WTC11 (cell line): ENCODE measurements at places on chromosomes 12 and 14.
A peak's percentile ranks its signal among the peaks of the same experiment; 100 is the strongest.

- no peak for DNase-seq
These were observed 11.4 kb downstream of the GLT1D1 start for GRCh38 chr12:128864516-128865186.

DNA sequence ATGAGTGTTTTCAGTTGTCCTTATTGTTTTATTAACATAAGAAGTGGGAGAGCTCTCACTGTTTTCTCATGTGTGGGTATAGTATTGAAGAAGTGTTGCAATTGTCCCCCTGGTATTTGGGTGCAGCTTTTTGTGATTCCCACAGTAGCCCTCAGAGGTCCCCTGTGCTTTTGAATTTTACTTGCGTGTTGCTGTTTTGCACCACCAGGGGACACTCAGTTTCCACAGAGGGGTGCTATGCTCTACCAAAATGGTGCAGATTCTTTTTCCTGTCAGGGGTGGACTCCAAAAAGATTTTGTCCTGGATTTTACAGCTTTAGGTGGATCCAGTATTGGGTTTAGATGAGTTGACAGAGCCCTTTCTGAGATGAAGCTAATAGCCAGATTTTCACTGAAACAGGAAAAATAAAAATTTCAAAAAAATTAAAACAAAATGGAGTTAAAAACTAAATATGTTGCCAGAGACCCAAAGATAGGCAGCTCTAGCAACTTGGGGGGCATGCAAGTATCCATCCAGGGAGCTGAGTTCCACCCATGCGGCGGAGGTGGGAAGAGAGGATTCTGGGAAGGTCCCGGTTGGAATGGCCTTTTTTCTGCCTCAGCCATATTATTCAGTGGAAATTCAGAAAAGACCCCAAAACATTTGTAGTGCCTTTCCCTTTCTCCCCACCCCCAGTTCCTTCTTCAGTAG is 50.2 kb downstream of the TTLL5 start:
- peak; percentile 36 for DNase-seq

- DNase-seq: no peak
These were observed 466.9 kb upstream of the RGS6 start for GRCh38 chr14:71465316-71465715.

DNA sequence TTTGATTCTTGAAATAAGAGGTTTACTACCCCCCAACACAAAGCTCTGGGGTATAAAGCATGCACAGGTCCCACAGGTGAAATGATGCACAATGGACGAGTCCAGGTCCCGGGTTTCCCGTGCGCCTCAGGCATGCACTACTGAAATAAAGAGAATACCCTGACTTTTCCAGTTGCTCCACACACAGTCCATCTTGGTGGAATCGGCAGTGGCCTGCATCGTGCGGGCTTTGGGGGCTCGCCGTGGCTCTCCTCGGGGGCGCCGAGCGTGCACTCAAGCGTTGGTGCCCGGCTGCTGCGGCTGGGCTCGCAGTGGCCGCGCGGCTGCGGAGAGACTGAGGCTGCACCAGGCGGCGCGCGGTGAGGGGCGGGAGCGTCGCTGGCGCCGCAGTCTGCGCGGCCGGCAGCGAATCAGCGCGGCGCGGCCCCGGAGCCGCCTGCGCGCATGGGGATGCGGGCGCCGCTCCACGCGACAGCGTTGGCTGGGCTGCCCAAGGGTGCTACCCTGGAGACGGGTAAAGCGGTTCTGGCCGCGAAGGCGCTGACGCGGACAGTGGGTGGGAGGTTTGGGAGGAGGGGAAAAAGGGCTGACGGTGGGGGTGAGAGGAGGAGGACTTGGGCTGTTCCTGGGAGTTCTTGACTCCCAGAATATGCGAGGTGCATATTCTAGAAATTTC is 53.8 kb upstream of the CCDC175 start:
- DNase-seq: peak; percentile 35

DNA sequence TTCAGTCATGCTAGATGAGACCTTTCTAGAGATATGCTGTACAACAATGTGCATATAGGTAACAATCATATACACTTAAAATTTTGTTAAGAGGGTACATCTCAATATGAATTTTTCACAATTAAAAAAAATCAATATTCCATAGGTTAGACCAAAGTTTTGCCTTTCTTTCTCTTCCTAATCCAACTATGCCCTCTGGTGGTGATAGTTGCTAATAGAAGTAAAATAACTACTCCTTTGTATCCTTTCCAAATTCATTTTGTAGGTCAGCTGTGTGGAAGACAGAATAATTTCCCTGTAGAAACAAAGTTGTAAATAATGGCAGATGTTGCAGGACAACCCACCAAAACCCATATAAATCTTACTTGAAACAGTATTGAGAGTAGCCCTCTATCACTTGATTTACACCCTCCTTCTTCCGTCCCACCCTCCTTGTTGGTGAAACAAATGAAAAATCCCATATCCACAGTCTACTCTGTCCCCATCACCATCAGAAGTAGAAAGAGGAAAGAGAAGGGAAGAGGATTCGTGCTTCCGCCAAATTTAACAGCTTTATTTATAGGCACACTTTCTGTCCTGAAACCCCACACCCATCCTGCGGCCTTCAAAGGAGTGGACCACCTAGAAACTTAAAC is 34.2 kb upstream of the KICS2 start:
- no peak for DNase-seq

- DNase-seq: no peak
These were observed 4.3 kb upstream of the RAPGEF3 start for GRCh38 chr12:47762850-47763465.

DNA sequence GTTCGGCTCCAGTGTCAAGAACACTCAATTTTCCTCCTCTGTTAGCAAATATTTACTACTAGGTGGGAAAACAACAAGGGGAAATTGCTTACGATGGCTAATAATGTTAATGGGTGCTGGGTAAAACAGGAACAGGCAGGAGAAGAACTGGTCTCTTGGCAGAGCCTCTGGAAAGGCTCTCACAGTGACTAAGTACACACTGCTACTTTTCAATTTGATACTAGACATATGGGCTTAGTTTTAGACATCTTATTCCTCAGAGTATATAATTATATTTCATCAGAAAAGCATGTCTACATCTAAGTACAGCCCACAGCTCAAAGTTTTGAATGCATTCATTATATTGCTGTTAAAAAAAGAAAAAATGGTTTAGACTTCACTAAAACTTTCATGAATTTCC is 65.4 kb upstream of the SAV1 start:
- DNase-seq: no peak

- no peak for DNase-seq
These were observed 34.6 kb downstream of the NCKAP5L start for GRCh38 chr12:49793620-49794019.

GRCh38 chr12:6233121-6233971 is 33.1 kb downstream of the CD9 start:
- no peak for DNase-seq

DNA sequence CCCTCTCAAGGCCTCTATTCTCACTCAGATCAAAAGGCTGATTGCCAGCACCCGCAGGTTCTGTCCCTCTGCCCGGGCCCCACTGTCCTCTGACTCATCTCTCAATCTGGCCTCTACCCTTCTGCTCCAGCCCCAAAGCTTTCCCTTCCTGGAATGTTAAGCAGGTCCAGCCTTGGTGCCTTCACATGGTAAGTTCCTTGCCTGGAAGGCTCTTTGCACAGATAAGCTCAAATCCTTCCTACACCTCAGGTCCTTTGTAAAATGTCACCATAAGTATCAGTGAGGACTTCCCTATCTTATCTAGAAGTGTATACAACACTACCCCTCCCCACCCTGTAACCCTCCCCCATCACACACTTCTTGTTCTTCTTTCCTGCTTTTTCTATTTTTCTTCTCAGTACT is 22.2 kb downstream of the LPCAT3 start:
- DNase-seq: no peak

GRCh38 chr12:58575256-58575655 is 345.0 kb downstream of the LRIG3 start:
- DNase-seq: no peak

DNA sequence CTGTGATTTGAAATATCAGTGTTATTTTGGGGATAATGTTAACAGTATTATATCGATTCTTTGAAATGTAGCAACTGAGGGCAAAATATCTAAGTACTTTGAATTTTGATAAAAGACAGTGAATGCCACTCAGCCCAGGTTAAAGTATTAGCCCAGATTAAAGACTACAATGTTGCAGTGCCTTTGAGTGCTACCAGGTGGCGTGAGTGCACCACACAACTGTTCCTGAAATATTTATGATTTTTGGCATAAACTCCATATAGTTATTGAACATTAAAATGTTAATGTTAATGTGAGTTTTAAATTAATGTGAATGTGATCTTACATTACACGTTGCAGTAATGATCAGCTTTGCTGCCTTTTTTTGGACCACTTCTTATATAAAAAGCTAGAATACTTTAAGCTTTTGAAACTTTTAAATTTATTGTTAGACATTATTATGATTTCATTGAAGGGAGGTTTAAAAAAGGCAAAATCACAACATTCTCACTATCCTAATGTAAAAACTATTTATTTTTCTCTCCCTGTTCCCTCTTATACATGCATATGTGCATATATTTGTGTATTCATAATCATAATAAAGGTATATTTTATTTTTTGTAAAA is 22.5 kb downstream of the MRPS35 start:
- DNase-seq: no peak

GRCh38 chr12:30795410-30796312 is 40.9 kb upstream of the CAPRIN2 start:
- peak; percentile 81 for DNase-seq

DNA sequence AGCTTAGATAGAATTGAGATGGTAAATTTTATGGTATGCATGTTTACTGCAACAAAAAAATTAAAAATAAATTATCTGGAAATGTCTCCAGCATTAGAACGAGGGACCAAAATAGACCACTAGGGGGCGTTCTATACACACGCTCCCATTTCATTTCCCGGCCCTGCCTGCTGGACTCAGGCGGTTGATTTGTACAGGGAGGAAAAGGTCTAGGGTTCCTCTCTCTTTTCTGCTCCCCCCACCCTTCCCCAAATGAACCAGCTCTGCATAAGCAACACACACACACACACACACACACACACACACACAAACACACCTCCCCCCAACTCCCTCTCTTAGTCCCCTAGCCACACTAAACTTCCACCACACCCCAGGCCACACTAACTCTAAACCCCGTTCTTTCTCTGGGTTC is 7.8 kb upstream of the DTX1 start:
- DNase-seq: peak; percentile 51

DNA sequence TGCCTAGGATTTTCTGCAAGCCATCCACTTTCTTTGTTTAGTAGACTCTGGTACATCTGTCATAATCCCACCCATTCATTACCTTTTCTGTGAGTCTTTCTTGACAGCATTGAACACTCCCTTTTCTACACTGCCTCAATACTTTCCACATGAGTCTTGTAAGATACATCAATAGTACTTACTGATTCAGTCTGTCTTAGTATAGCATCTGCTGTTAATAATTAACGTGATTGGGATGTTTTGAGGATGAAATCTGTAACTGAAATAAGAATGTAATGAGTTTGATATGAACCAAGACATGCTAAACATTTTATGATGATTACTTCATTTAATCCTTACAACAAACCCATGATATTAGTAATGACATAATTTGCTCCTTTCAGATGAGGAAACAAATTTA is 196.2 kb upstream of the FOXG1 start:
- DNase-seq: no peak

DNA sequence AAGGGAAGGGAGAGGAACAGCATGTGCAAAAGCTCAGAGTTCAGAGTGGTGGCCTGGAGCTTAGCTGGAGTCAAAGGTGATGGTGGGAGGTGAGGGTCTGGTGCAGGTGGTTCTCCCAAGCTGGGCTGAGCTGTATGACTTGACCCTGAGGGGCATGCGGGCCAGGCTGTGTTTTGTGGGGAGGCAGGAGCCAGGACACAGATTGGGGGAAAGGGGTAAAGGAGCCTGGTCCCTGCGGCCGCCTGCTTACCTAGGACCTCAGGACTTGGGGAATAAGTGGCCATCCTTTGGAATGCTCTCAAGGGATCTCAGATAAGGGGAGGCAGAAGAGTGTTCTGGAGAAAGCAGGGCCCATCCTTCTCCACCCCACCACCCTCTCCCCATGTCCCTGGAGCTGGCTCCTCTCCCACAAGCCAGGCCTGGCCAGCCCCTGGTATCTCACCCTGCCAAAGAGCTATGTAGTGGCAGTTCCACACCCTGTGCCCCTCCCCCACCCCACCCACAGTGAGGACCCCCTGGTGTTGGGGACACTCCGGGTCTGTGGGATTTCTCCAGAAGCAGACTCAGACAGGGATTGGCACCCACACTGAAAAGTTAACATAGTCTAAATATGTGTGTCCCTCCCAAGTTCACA is 19.9 kb upstream of the CEP170B start:
- DNase-seq: no peak

DNA sequence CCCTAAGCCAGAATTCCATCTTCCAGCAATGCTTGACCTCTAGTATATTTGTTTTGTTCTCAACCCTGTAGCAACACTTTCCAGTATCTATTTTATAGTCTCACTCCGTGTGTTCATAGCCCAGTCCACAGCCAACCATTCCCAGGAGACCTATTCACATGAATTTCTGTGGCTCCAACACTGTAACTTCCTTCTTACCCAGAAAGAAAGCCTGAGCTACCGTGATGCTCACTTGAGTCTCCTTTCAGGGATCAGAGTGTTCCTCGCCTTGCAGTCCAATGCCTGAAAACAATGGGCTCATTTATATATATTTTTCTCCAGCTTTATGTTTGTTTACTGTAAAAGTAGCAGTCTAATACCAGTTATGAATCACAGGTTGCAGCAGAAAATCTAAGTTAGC is 645.0 kb upstream of the NOVA1 start:
- DNase-seq: no peak

DNA sequence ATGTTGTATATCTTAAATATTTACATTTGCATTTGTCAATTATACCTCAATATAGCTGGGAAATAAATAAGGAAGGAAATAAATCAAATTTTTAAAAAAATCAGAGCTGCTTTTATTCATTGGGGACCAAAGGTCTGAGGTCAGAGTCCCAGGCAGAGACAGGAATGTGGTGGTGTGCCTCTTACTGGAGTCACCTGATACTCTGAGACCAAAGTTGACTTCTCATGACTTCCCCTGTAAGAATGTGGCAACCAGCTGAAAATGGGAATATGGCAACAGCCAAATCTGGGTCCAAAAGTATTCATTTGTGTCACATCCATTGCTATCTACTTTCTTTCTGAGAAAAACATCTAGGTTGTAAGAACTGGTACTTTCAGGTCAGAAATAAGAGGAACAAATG is 496.6 kb upstream of the TMPO start:
- no peak for DNase-seq

GRCh38 chr12:24328261-24328660 is 378.8 kb upstream of the SOX5 start:
- DNase-seq: no peak

GRCh38 chr14:102201353-102201738 is 61.6 kb downstream of the WDR20 start:
- no peak for DNase-seq

DNA sequence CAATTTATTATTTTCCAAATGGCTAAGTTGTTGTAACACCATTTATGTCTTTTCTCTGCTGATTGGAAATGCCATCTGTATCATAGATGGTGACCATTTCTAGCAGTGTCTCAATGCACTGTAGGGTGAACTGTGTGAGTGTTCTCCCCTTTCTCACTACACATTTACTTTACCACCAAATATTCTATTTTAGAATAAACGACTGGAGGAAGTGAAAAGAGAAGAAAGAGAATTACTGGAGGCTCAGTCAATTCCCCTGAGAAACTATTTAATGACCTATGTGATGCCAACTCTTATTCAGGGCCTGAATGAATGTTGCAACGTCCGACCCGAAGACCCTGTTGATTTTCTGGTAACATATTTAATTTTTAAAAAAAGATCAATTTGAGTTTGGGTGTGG is 15.5 kb upstream of the PAPOLA start:
- DNase-seq: no peak

- no peak for DNase-seq
These were observed 44.6 kb downstream of the CEP83 start for GRCh38 chr12:94415066-94415465.
